ENCODE measurements at places on chromosomes 12 and 14.

DNA sequence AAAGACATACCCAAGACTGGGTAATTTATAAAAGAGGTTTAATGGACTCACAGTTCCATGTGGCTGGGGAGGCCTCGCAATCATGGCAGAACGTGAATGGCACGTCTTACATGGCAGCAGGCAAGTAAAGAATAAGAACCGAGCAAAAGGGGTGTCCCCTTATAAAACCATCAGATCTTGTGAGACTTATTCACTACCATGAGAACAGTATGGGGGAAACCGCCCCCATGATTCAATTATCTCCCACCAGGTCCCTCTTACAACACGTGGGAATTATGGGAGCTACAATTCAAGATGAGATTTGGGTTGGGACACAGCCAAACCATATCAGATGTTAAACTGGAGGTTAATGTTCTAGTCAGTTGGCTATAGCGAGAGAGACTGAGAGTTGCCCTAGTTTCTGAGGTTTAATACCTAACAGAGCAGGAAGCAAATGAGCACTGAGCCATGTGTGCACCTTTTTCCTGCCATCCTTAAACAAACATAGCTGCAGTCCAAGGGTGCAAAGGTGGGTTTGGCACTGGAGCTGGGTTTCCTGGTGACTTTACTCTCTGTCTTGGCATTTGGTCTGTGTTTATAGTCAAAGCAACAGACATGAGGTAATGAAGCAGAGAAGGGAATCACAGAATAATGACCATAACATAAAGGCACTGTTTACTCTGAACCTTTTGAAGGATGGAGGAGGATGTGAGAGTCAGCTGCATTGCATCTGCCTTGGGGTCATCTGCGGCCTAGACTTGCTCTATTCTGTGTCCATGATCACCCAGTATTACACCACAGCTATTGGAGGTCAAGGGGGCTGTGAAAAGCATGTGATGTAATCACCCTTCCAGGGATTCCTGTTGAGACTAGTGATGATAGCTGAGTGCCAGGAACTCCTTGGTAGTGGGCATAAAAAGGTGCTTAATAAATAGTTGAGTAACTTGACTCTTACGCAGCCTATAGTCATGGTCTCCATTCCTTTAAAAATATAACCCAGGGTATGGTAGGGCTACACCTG is 83.6 kb upstream of the USP44 start:
- no peak for DNase-seq

- DNase-seq = no peak
Observed at GRCh38 chr12:119024356-119024755, 43.0 kb downstream of the SRRM4 start.

DNA sequence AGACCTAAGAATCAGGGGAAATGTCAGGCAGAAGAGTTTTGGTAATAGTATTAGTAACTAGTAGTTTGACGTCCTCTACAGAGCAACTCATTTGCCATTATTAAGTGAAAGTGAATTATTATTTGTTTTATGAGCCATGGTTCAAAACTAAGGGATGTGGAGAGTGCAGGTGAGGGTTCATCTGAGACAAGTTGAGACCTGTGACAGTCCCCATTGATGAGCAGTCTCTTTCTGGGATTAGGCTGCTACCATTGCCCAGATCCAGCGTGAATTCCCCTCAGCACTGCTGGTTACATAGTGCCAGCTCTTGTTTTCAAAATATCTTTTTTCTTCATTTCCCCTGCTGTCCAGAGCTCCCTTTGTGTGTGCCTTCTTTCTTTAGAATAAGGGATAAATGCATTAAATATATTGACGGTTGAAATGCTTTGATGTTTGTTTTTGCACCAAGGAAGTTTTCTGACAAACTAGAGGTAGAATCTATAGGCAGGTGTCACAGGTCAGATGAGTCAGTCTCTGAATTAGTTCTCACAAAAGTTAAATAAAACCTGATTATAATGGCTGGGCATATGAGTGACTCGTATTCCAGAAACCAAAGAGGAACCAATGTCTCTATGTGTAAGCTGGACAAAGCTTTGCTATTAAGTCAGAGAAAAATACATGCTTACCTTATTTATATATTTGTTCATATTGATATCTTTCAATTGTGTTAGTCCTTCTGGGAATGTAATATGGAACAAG is 381.4 kb downstream of the TMEM117 start:
- no peak for DNase-seq

DNA sequence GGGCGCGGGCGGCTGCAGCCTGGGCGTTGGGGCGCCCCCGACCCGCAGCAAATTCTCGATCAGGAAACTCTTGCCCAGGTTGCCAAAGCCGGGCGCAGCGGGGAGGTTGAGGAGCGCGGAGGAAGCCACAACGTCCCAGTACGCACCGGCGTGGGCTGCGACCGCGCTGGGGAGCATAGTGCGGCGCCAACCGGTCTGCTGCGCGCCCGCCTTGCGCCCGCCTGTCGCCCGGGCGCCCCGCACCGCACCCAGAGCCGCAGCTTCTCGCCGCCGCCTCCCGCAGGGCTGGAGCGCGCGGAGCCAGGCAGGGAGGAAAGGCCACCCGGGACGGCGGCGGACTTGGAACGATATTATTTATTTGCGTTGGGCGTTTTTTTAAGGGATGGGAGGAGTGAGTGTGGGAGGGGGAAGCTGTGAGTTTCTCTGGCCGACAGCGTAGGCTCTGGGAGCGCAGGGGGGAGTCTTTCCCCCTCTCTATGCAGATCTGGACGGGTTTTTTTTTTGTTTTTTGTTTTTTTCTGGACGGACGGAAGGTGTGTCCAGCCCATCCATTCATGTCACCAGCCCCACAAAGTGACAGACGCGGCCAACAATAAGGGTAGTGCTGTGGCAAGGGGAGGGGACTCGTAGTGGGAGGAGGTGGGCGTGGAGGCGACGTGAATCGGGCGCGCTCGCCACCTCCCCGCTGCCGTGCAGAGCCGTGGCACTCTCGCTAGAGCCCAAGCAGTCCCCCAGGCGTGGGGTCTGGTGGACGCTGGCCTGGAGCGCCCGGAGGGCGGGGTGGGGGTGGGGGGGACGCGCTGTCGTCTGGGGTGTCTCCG is at the start of gene DBX2:
Gene DBX2 (minus strand): TSS at position 349 of the 821 bp plus-strand sequence. CDS start 172 bp downstream, at position 177.
- DNase-seq = no peak

- DNase-seq = no peak
Observed at GRCh38 chr12:89225808-89226411, 126.4 kb downstream of the DUSP6 start.

DNA sequence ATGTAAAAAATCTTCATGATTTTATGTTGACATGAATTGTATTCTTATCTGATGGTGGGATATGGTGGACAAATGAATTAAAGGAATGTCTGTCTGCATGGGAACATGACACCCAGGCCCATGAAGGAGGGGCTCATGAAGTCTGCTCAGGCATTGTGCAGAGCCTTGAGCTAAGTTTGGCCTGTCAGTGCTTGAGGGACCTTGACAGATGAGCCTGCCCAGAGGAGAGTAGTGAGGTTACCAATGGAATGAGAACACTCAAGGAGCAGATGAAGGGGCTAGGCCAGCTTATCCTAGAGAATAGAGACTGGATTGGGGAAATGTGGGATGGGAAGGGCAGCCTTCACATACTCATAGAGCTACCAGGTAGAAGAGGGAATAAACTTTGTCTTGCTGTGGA is 68.8 kb downstream of the TMX1 start:
- DNase-seq = no peak

DNA sequence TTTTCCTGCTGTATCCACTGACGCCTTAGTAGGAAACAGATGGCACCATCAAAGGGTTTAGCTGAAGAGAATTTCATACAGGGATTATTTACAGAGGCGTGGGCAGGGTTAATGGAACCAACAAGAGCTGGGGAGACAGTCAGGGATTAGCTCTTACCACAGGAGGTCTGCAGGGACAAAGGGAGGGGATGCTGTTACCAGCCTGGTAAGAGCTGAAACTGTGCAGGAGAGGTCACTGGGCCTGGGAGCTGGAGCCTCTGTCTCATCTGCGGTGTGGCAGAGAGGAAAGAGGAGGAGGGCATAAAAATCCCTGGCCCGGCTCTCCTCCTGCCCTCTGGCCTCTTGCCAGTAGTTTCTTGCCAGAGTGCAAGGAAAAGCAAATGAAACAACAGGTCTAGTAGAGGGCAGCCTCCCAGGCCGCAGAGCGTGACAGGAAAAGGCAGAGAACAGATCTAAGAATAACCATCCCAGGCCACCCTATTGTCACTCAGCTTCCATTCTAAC is 18.9 kb upstream of the POC1B start:
- no peak for DNase-seq

- no peak for DNase-seq
Observed at GRCh38 chr12:72747111-72747849, 475.1 kb downstream of the TRHDE start.

DNA sequence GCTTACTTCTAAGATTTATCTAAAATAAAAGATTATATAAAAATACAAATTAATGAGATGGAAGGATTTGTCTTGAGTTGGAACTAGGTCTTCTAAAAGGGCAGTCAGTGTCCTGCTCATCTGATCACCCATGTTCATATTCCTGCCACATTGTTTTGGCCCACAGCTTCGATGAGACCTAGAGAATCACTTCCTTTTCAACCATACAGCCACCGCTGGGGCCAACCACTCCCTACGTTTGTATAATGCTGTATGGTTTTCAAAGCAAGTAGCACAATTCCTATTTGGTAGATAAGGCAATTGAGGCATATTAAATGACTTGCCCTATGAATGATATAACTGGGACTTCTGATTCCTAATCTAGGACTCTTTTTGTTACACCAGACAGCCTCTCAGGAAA is 249.4 kb downstream of the ZFP36L1 start:
- DNase-seq = no peak

DNA sequence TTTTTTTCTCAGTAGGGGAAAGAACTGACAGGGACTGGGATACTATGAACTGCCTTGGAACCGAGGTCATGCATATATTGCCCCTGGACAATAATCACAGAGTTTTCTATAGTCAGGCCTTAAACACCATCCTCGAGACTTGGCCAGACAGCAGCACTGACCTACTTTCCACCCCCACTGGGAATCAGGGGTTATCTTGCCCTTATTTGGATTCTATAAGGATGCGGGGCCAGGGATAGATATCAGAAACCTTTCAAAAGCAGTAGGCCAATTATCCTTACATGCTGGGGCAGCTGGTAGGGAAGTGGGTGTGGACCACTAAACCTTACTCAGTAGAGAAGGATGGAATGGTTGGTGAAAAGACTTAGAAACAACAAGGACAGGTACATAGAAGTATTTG is 2.0 kb downstream of the ZNF219 start:
- DNase-seq = no peak

DNA sequence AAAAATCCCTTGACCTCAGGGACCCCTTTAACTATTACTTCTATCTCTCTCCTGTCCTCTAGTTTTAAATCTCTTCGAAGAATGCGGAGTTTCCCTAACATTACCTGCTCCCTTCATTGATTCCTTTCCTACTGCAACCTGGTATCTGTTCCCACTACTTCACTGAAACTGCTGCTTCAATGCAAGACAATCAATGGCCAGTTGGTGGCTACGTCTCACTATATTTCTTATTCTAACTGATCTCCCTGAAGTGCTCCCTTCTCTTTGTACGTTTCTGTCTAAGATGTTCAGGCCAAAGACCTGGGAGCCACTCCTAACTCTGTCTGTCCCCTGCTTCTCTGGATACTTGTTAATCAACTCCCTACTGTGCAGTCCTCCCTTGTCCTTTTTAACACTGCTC is 10.3 kb upstream of the KCNA1 start:
- no peak for DNase-seq

- DNase-seq = no peak
Observed at GRCh38 chr14:95760596-95760995, 46.7 kb upstream of the TCL1A start.

- no peak for DNase-seq
Observed at GRCh38 chr12:4809013-4809448, 88.8 kb downstream of the GALNT8 start.

GRCh38 chr12:47767216-47767724 is 5.8 kb upstream of the SLC48A1 start:
- peak; percentile 43 for DNase-seq

GRCh38 chr14:24051176-24051788 is 527 bp upstream of the CARMIL3 start:
- no peak for DNase-seq

- no peak for DNase-seq
Observed at GRCh38 chr14:61864329-61864898, 102.2 kb downstream of the SNAPC1 start.

DNA sequence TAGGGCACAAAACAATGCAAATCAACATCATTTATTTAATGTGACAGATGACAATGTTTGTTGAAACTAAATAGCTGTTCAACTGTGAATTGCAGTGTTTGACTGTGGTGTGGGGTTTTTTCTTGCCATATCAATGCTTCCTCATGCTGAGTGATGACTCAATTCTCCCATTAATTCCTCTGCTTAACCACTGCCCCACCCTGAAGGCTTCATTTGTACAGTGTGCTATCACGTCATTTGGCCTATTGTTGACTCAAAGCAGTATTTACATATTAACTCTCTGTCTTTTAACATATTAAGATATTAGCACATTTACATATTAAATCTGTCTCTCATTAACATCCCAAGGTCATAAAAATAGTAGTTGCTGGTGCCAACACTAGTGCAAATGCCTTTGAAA is 164.8 kb upstream of the NRXN3 start:
- DNase-seq = no peak

- DNase-seq = no peak
Observed at GRCh38 chr14:55366271-55366670, 45.4 kb downstream of the ATG14 start.

- no peak for DNase-seq
Observed at GRCh38 chr12:5792343-5792742, 152.7 kb downstream of the ANO2 start.

DNA sequence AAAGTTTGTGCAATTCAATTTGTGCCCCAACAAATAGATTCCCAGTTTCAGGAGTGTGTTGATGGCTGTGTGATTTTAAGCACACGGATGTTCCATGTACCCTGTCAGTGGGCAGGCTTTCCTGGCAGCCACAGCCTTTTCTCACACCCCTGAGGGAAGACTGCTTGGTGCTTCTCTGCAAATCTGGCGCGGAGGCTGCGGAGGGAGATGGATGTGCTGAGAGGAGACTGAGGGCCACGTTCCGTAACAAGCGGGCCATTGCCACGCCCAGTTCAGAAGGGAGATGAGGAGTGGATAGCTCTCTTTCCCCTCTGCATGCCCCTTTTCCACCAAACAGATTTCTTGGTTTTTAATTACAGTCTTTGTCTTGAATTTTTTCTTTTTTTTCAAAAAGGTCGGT is 89.1 kb downstream of the BEGAIN start:
- DNase-seq = no peak

DNA sequence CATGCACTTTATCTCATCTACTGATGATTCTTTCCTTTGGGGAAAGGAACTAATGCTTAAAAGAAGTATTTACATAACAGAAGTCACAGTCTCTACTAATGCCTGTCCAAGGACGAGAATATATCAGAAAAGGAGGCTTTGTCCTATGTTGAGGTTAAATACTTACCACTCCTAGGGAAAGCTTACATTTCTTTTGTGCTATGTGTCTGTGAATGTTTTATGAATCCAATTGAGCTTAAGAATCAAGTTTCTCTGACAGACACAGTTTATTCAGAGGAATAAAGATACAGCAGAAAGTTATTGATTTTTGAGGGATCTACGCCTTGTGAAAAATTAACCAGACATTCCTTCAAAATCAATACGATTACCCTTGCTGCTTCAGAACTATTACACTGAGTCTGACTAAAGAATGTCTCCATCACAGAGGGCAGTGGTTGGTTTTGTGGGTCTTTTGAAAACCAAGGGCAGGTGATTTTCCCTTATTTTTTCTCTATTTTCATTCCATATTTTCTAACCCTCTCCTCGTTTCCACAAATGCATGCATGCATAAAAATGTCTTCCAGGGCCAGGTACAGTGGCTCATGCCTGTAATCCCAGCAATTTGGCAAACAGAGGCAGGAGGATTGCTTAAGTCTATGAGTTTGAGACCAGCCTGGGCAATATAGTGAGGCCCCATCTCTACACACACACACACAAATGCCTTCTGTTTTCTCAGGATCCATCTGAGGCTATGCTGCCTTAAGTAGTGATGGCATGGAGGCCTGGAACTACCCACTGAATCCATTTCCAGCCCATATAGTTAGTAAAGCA is 1095.1 kb downstream of the GALC start:
- no peak for DNase-seq

Measured in stimulated activated CD8-positive, alpha-beta memory T cell treated with anti-CD3 and anti-CD28 coated beads, Interleukin-7, amount 100 ng/mL, for 48 hours (primary cell).